ENCODE measurements at places on chromosomes 3 and 15.

- no peak for DNase-seq
These were observed 787.7 kb downstream of the MCTP2 start for GRCh38 chr15:95018888-95019545.

DNA sequence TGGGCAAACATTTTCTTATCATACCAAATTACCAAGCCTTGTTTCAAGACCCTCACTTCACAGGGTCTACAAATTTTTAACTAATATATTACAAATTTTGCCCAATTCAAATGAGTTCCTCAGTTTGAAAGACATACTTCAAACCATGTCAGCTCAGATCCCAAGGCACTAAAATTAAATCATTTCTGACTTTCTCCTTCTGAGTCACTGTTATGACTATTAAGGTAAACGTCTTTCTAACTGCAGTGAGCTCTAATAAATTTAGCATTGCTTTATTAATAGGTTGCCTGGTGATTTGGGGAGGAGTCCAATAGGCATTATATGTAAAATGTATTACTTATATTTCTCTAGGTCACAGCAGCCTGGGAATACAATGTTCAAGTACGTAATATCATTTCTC lies 158.2 kb upstream of the ARHGEF26 start:
- DNase-seq = no peak

GRCh38 chr15:43912208-43912607 lies 85.4 kb downstream of the WDR76 start:
- DNase-seq = no peak

DNA sequence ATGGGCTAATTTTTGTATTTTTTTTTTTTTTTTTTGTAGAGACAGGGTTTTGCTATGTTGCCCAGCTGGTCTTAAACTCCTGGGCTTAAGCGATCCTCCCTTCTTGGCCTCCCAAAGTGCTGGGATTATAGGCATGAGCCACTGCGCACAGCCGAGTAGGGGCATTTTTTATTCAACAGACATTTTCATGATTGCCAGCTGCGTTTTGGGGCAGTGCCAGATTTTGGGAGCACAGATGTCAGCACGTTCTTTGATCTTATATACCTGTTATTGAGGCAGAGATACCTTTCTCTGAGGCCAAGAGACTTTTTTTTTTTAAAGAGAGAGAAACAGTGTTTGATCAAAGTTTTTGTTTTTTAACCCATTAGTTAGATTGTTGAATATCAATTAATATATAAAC lies 16.8 kb downstream of the NEO1 start:
- DNase-seq = no peak

DNA sequence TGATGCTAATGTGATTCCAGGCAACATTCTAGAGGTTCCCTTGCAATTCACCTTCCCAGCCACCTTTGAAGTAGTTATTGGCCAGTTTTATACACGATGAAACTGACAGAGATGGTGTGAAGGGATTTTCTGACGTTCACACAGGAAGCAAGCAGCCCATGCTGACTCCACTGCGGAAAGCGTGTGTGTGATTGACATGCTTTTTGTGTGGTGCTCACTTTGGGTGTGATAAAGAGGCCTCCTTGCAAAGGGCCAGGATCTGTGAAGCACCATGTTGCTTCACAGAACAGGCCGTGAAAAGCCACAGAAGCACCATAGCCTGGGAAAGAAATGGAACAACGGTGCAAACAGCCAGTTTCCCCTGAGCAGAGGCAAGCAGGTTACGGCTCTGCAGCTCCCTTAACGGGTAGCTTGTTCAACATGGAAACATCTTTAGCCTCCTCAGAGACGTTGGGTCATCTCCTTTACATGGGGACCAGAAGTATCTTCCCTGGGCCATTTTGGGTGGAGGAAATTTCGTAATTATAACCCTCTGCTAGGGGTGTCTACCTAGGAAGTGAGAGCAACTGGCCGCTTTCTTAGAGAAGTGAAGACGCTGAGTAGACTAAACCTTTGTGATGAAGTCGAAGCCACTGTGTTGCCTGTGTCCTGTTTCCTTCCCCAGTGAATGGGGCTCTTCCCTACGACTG lies 108.5 kb downstream of the APBA2 start:
- no peak for DNase-seq

- no peak for DNase-seq
These were observed 191.1 kb downstream of the PLCH1 start for GRCh38 chr3:155553780-155554179.

Data from esophagus squamous epithelium (tissue), 5 donors.